ENCODE measurements at places on chromosomes 7 and 10. TPM values are rescaled to one million over a fixed set of nuclear protein-coding genes. Genes with fewer than 3 reads are reported as not detected.

SLC13A1 gene
- total RNA-seq = not detected

FAM170B gene
- not detected for total RNA-seq

HOXA9 gene
- total RNA-seq = not detected

SNCG gene
- not detected for total RNA-seq

FAM25A gene
- not detected for total RNA-seq

ITIH5 gene
- total RNA-seq = not detected

CH25H gene
- total RNA-seq = not detected

CALHM3 gene
- total RNA-seq = not detected

GIMAP1 gene
- total RNA-seq = 23.0 TPM

SMKR1 gene
- total RNA-seq = 0.77 TPM

SUFU gene
- 16.4 TPM for total RNA-seq

SLC18A3 gene
- not detected for total RNA-seq

OPN4 gene
- total RNA-seq = not detected

PDE1C gene
- not detected for total RNA-seq

OR2A42 gene
- 0.07 TPM for total RNA-seq

LBX1 gene
- not detected for total RNA-seq

CHST3 gene
- not detected for total RNA-seq

GIMAP4 gene
- 62.1 TPM for total RNA-seq

TFEC gene
- total RNA-seq = 0.47 TPM

AKR1D1 gene
- not detected for total RNA-seq

DENND2A gene
- total RNA-seq = not detected

TUBB8 gene
- not detected for total RNA-seq

CYP3A5 gene
- 0.20 TPM for total RNA-seq

RPEL1 gene
- total RNA-seq = not detected

BLVRA gene
- 29.7 TPM for total RNA-seq

ITIH2 gene
- total RNA-seq = not detected

LEP gene
- not detected for total RNA-seq

LLCFC1 gene
- total RNA-seq = not detected

PRSS37 gene
- total RNA-seq = not detected

OR13A1 gene
- total RNA-seq = 0.10 TPM

CYP26C1 gene
- 0.20 TPM for total RNA-seq

WEE2 gene
- not detected for total RNA-seq

SMO gene
- not detected for total RNA-seq

GRM8 gene
- total RNA-seq = not detected

FKBP6 gene
- not detected for total RNA-seq

GBX1 gene
- total RNA-seq = not detected

ZNF37A gene
- total RNA-seq = 18.7 TPM

AKR1C3 gene
- total RNA-seq = 1.4 TPM

CYP3A4 gene
- total RNA-seq = not detected

SFTPA2 gene
- total RNA-seq = not detected

ZNF804B gene
- total RNA-seq = not detected

STN1 gene
- total RNA-seq = 53.7 TPM

OR2A12 gene
- not detected for total RNA-seq

DMBT1 gene
- not detected for total RNA-seq

CRHR2 gene
- not detected for total RNA-seq

COL17A1 gene
- not detected for total RNA-seq

LRRN3 gene
- total RNA-seq = 1.9 TPM

SUPV3L1 gene
- 42.2 TPM for total RNA-seq

CUBN gene
- 3.1 TPM for total RNA-seq

ABI1 gene
- 99.4 TPM for total RNA-seq

PTPN20 gene
- 0.34 TPM for total RNA-seq

IFIT1B gene
- not detected for total RNA-seq

FHIP2A gene
- total RNA-seq = 65.3 TPM

TAS2R5 gene
- 1.1 TPM for total RNA-seq

All from T-helper 17 cell (primary cell).